ENCODE measurements at places on chromosomes 2 and 18. TPM values are rescaled to one million over a fixed set of nuclear protein-coding genes. Genes with fewer than 3 reads are reported as not detected.

Gene NFU1
- 40.7 TPM for total RNA-seq

Gene DNAH7
- 0.20 TPM for total RNA-seq

Gene TACR1
- total RNA-seq = not detected

DNA sequence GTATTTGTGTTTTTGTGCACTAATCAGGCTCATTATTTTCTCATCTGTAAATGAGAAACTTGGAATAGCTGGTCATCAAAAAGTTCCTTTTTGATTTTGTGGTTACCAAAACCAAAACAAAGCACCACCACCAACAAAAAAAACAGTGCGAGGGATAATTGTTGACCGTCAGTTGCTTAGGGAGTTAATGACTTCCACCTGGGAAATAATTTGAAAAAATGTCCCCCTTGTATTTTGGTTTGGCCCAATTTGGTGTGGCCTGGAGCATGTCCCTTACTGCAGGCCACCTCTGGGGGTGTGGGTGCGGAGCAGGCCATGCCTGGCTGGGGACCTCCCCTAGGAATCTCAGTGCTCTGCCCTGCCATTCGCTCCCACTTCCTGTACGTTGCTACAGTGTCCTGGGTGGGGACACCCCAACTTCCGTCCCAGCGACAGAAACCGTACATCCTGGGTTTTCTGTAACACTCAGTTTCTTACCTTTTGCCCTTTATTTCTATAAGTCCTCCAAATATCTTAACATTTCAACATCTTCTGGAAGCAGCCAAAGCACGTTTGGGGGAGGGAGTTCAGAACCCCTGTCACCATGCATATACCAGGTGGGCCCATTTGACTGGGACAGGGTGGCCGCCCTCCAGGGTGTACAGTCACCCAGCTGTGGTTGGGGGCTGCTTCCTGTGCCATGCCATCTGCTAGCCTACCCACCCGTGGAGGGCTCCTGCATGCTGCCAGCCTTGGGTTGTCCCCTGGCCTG, 31.3 kb downstream of the NCK2 start:
- DNase-seq = no peak

GRCh38 chr2:121804997-121805765, 49.7 kb downstream of the TSN start:
- DNase-seq = no peak

GRCh38 chr2:183037553-183038340, 510 bp downstream of the NCKAP1 start:
- peak; percentile 90 for DNase-seq

GRCh38 chr2:2581331-2582159, 250.5 kb upstream of the MYT1L start:
- no peak for DNase-seq

DNA sequence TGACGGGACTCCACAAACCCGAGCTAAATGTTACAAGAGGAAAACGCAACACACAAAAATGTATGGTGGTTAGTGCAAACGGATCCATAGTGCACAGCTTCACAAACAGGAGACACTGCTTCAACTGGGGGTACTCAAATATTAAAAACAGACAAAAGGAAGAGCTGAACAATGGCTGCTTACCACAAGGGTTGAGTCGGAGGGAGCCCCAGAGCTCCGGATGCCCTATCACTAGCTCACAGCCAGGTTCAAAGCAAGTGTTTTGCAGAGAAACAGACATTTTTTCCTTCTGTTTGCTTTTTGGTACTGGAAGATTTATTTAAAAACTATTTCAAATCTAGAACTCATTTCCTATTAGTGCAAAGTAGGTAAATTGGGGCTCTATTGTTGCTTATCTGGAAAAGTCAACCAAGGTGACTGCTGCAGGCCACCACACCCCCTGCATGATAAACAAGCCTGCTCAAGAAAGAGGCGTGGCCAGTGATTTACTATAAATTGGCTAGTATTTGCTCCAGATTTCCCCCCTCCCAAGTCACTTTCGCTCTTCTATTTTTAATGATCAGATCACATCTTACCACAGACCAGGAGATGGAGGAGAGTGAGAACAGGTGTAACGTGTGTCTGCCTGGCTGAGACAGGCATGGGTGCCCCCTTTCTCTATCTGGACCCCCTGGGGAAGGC, 46.5 kb downstream of the ZAP70 start:
- DNase-seq = no peak

- DNase-seq = no peak
Observed at GRCh38 chr18:44672506-44672905, 8.2 kb upstream of the SETBP1 start.

- no peak for DNase-seq
Observed at GRCh38 chr2:126796931-126797621, 101.6 kb upstream of the TEX51 start.

- DNase-seq = no peak
Observed at GRCh38 chr18:58793361-58793760, 71.3 kb upstream of the ZNF532 start.

DNA sequence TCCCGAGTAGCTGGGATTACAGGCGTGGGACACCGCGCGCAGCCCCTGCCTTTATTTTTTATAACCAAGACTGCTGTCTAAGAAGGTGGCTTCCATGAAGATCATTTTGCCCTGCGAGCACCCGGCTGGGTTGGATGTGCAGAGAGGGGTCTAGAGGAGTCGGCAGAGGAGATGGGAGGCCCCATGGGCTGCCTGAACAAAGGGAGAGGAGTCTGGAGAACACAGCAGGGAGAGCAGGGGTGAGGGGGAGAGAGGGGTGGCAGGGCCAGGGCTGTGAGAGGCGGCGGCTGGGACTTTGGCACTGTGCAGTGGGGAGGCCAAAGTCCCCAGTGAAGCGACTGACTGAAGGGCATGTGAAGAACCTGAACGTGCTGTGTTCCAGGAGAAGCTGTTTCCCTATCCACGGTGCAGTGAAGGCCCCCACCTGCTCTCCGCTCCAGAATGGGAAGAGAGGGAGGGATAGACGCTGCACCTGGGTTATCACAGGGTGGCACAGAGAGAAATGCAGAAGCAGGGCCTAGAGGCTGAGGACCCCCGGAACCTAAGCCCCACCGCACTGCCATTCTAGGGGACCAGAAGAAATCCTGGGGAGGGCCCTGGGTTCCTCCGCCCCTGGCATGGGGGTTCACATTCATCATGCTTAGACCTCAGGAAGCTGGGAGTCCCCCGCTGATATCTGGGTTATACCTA, 24.8 kb upstream of the FOSL2 start:
- peak; percentile 59 for DNase-seq

GRCh38 chr2:16012626-16013358, 72.4 kb downstream of the MYCN start:
- DNase-seq = no peak

DNA sequence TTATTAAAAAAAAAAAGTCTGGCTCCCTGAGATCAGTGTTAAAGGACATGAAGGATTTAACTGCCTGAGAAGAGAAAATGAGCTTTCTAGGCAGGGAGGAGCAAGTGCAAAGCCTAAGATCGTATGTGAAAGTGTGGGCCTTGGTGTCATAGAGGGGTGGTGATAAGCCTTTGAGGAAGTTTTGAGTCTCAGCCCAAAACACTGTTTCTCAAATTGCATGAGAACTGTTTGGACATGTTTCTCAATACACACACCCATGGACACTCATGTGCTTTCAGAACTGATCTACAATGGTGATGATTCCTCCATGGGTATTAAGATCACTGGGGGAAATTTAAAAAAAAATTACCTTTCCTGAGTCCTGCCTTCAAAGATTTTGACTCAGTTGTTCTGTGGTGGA, 336.7 kb upstream of the RND3 start:
- no peak for DNase-seq

DNA sequence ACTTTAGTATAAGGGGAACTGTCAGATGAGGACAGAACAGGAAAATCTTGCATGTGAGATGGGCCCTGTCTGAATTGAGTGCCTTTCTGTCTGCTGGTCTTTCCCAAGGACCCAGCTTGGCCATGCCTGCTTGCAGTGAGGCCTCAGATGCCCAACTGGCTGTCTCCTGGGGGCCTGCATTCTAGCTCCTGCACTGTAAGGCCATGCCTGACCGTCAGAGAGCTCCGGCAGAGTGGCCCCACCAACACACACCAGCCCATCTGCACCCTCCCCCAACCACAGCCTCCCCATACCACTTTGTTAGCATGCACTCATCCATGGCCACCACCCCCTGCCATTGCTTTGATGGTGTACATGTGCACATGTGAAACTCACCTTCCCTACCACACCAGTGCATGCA, 190.4 kb upstream of the RPRM start:
- DNase-seq = peak; percentile 72

DNA sequence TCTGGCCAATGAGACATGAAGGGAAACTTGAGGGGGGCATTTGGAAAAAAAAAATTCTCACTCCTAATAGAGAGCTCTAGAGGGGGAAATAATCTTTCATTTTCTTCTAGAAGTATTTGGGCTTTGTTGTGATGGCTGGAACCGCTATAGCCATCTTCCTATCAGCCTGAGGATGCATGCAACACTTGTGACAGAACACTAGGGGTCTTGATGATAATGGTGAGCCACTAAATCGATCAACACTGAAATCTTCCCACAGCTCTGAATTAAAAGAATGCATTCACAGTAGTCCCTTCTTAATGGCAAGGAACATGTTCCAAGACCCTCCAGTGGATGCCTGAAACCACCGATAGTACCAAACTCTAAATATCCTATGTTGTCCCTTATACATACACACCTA, 325.3 kb downstream of the LNPK start:
- DNase-seq = no peak

DNA sequence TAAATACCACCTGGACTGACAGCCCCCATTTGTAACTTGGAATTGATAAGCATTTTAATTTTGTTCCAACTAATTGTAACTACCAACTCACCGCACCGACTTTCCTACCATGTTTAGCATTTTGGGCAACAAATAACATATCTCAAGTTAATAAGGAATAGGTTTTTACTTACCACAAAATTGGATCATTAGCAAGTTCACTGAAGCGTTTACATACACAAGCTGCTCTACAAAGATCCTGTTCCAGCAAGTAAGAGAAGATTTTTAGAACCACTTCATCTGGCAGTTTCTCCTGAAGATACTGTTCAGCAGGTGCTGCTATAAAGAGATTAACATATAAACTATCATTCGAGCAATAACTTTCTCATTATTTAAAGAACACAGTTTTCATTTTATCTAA, 55.7 kb downstream of the MSH6 start:
- no peak for DNase-seq

- no peak for DNase-seq
Observed at GRCh38 chr2:100870652-100871531, 51.0 kb downstream of the NPAS2 start.

- DNase-seq = no peak
Observed at GRCh38 chr2:181036445-181036844, 56.0 kb downstream of the UBE2E3 start.

GRCh38 chr2:226684563-226684959, 115.1 kb downstream of the IRS1 start:
- no peak for DNase-seq

DNA sequence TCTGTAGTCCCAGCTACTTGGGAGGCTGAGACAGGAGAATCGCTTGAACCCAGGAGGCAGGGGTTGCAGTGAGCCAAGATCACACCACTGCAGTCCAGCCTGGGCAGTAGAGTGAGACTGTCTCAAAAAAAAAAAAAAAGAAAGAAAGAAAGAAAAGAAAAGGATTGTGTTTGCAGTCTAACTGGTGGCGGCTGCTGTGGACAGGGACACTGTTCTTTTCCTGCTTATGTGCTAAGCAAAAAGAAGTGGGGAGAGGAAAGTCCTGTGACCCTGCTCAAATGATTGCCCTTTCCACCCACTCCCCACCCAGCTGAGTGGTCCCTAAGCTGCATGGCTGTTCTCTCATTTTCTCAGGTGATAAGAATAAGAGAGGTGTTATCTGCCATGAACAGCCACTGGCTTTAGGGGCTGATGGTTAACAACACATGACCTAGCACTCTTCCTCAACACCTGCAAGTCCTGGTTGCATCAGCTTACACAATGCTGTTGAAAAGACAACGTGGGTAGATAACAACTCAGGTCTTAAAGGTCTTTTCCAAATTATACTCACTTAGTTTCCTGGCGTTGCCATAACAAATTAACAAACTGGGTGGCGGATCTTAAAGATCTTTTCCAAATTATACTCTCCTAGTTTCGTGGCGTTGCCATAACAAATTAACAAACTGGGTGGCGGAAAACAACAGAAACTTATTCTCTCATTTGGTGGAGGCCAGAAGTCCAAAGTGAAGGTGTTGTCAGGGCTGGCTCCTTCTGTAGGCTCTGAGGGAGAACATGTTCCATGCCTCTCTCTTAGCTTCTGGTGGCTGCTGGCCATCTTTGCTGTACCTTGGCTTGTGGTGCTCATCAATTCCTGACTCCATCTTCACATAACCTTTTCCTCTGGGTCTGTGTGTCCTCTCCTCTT, 90.3 kb upstream of the RTN4 start:
- DNase-seq = no peak

GRCh38 chr2:134232461-134232860, 21.4 kb upstream of the MGAT5 start:
- DNase-seq = no peak

DNA sequence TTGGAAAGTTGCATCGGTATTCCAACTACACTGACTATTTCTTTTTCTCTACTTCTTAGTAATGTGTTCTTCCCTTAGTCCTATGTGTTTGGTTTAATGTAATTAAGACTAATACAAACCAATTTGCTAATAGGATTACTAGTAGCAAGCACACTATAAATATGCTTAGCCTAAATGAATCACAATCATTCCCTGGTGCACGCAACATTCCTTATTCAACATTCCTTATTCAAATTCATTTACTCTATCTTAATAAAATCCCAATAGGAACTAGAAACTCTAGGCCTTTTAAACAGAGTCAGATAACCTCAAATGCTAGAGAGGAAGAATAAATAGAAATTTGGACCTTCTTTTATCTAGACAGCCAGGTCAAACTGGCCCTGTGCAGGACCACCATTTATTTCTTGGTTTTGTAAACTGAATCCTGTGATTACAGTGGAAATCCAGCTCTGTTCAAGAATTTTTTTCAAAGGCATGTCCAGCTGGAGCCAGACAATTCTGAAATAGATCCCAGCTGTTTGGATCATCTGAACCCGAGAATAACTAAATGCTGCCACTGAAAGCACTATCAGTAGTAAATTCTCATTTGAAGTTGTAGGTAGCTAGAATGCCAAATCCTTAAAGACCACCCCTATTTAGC, 103.1 kb downstream of the PPP1R1C start:
- DNase-seq = no peak
